Endodermal cell (in vitro differentiated cells): ENCODE measurements at places on chromosomes 3 and 15. TPM values are rescaled to one million over a fixed set of nuclear protein-coding genes. Genes with fewer than 3 reads are reported as not detected.

STARD5 gene
- 1.7 and 2.0 TPM in 2 replicates for total RNA-seq

NISCH gene
- 156 to 175 TPM (median 160 TPM) in 3 replicates for total RNA-seq

GRCh38 chr15:63348392-63348791 lies 33.3 kb downstream of the CA12 start:
- no peak overlapping the region for H3K27ac ChIP-seq
- H3K4me1 ChIP-seq, result peaks cover 4% of the 10 kb centered on the region
- H3K36me3 ChIP-seq, result no peaks in the 10 kb centered on the region
- DNase-seq, result no peak
- H3K4me3 ChIP-seq, result no peak overlapping the region
- peaks cover 4% of the 10 kb centered on the region for H3K27me3 ChIP-seq

GRCh38 chr15:74314795-74315438 lies 52.5 kb downstream of the CYP11A1 start:
- no peaks in the 10 kb centered on the region for H3K27me3 ChIP-seq
- H3K27ac ChIP-seq, result no peak overlapping the region
- H3K4me1 ChIP-seq, result peaks cover 5% of the 10 kb centered on the region
- DNase-seq, result no peak
- H3K4me3 ChIP-seq, result no peak overlapping the region
- H3K36me3 ChIP-seq, result no peaks in the 10 kb centered on the region

SMAD6 gene
- 150 to 223 TPM (median 213 TPM) in 3 replicates for total RNA-seq

GRCh38 chr15:65450556-65450955 lies 27.8 kb upstream of the IGDCC4 start:
- H3K27me3 ChIP-seq, result no peaks in the 10 kb centered on the region
- no peaks in the 10 kb centered on the region for H3K4me1 ChIP-seq
- peaks cover 72% of the 10 kb centered on the region for H3K36me3 ChIP-seq

GRCh38 chr15:99906793-99907192 lies 173.6 kb upstream of the LYSMD4 start:
- no peak for DNase-seq
- no peak overlapping the region for H3K4me3 ChIP-seq
- H3K27ac ChIP-seq, result no peak overlapping the region

DNA sequence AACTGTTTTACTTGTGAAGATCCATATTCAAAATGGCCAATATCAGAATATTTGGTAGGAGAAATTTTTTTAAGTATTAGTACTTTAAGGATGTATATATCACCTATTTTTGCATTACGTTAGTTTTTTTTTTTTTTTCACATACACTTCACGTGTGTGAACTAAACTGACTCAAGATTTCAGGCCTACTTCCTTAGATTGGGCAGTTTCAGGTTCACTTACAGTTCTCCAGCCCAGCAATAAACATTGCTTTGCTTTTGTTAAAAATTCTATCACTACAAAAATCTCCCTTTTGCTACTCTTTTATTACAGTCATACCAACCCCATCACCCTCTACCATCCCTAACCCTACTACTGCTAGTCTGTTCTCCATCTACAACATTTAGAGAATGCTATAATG lies 183.6 kb downstream of the KCNH8 start:
- no peak overlapping the region for H3K27ac ChIP-seq
- no peak for DNase-seq
- H3K4me1 ChIP-seq, result no peaks in the 10 kb centered on the region
- H3K27me3 ChIP-seq, result no peaks in the 10 kb centered on the region
- H3K36me3 ChIP-seq, result no peaks in the 10 kb centered on the region

GRCh38 chr3:184596886-184597575 lies 35.4 kb downstream of the EPHB3 start:
- no peak overlapping the region for H3K4me3 ChIP-seq
- H3K4me1 ChIP-seq, result peaks cover 20% of the 10 kb centered on the region
- peaks cover 12% of the 10 kb centered on the region for H3K27me3 ChIP-seq
